ENCODE measurements at places on chromosomes 6 and 20. TPM values are rescaled to one million over a fixed set of nuclear protein-coding genes. Genes with fewer than 3 reads are reported as not detected.

GRCh38 chr6:43935921-43936439 is 166.0 kb downstream of the VEGFA start:
- no peak for DNase-seq

GRCh38 chr20:31966991-31967655 is 828 bp upstream of the XKR7 start:
- DNase-seq: no peak

GRCh38 chr6:70270287-70271005 is 32.4 kb downstream of the COL9A1 start:
- DNase-seq: no peak

Gene SPDEF
- not detected for total RNA-seq

Gene LY6G6C
- not detected for total RNA-seq
